NCI-H1417 treated with DMSO at 0.1 percent for 48 hours (cell line): ENCODE measurements at places on chromosomes 3 and 15.
A peak's percentile ranks its signal among the peaks of the same experiment; 100 is the strongest.

DNA sequence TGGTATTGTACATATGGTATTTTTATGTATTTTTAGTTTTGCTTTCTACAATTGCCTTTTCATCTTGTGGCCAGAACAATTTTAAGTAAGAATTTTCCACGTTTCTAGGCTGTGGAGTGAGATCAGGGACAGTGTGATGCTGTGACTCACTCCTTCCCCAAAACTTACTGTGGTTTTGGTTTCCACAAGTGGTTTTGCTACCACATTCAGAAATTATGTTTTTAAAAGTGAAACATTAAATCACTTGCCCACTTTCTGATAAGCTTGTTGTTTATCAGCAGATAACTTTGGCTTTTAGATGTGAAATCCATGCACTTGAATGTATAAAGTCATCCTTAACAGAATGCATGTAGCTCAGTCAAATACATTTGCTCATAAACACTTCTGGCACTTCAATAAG is 192.2 kb upstream of the THRB start:
- DNase-seq, result no peak

DNA sequence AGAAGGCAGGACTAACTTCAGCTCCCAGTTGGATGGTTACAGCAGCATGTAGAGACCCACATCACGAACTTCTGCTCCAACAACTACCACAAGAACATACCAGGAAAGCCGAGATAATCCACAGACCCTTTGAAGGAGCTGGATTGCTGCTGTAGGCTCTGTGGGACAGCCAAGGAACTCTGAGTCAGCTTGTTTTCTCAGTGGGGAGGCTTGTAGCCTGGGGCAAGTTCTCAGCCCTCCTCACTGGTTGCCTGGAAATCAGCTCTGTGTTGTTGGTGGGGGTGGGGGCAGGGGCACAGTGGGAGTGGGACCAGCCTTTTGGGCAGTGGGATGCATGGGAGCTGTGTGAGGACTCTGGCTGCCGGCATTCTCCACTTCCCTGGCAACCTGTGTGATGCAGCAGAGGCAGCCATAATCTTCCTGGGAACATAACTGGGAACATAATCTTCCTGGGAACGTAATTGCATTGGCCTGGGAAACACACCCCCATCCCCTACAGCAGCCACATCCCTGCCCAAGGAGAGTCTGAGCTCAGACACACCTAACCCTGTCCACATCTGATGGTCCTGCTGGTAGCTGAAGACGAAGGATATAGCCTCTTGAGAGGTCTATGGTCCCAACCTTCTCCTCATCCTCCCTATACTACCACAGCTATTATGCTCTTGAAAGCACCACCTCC is 153.1 kb downstream of the PEAK1 start:
- no peak for DNase-seq

GRCh38 chr15:83960192-83960829 is 275.3 kb upstream of the GOLGA6L4 start:
- DNase-seq, result no peak

DNA sequence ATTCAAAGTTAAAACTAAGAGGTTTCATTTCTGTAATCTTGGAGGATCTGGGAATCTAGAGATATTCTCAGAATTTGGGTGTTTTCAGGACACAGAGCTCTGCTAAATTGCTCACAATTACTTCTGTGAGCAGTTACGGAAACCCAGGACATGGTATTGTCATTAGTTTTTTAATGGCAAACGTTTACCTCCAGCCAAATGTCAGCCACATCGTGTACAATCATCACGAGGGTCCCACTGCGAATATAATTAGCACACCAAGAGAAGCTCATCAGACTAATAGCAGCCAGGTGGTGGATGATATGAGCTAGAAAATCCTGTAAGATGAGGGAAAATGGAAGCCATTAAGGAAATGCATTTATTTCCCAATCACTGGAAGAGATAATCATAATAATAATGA is 56.0 kb downstream of the CERS3 start:
- DNase-seq, result no peak

DNA sequence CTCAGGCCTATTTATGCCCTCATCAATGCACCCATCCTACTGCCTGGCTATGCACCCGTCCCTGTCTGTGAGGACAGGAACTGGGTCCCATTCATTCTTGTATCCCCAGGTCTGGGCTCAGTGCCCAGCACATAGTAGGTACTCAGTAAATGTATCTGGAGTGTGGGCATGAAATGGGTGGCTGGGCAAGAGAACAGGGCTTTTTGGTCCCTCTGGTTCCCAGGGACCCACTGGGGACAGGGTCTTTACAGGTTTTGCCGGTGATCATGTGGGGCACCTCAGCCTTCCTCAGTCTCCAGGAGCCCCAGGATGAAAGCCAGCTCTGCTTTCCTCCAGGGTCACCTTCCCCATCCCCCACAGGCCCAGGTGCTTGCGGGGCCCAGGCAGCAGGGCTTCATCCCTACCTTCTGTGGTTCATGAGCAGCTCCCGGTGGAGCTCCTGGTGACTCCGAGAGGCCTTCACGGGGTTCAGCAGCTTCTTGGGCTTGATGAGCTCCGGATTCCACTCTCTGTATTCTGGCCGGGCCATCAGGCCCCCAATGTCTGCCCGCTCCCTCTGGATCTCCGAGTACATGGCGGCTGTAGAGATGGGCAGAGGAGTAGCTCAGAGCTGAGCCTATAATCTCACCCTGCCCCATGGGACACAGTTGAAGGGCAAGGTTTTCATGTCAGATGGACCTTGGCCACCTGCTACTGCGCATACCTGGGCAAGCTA is 7.7 kb downstream of the FAM107A start:
- no peak for DNase-seq

GRCh38 chr3:23440416-23441294 is 237.5 kb downstream of the UBE2E2 start:
- no peak for DNase-seq

DNA sequence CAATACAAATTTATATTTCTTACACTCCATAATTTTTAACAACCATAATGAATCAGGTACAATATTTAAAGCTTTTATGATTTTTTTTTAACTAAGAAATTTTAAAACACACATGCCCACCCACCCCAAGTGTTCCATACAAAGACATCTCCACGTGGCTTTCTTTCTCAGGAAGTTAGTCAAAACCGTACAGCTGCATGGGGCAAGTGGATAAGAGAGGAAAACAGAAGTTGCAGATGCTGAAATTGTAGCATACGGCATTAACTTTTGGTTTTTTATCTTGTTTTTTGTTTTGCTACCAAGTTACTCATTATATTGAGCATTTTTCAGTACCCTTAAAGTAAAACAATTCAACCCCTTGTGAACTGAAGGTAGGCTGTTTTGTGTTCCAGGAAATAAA is 14.8 kb downstream of the GNB4 start:
- DNase-seq, result no peak

DNA sequence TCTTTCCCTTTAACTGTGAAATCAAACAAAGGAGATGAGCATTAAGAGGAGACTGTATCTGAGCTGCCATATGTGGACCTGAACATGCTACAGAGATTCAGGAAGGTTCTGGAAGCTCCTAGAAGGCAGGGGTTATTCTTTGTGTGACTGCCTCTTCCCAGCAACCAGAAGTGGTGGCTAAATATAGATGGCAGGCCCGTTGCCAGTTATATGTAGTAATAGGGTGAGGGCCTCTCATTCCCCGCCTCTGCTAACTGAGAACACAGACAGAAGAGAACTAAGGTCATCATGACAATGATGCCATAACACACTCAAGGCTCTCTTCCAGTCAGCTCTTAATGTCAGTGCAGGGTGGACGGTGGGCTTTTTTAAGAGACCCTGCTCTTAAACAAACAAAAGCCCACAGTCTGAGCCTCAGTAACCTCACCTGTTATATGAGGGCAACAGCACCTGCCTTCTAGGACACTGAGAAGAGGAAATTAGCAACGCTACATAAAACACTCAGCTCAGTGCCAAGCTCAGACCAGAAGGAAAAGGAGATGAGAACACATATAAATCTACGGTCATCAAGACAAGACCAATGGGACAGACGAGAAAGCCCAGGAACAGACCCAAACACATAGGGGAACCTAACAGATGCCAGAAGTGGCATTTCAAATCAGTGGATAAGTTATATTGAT is 22.3 kb downstream of the CFAP92 start:
- DNase-seq, result no peak

- no peak for DNase-seq
These were observed 429.3 kb downstream of the GRM7 start for GRCh38 chr3:7290077-7290825.

DNA sequence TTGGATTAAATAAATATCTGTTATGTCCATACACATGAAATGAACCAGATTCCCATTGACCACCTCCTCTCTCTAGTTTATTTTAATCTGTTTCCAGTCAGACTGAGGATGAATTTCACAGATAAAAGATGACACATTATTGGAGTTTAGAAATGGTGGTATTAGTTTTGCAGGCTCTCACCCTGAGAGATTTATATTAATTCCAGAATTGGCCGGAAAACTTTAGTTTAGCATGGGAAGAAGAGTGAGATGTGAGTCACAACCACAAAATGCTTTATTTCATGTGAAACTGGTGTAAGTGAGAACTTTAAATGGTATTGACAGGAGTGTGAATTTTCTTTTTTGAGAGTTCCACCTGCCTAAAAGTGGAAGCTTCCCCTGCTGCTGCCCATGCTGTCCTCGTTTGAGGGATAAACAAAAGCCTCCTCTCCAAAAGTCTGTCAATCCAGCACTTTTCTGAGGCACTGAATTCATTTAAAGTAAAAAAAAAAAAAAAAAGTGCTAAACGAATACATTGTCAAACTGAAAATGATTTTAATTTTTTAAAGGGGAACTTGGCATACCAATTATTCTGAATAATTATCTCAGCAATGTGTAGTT is 65.1 kb upstream of the EPHA3 start:
- no peak for DNase-seq

DNA sequence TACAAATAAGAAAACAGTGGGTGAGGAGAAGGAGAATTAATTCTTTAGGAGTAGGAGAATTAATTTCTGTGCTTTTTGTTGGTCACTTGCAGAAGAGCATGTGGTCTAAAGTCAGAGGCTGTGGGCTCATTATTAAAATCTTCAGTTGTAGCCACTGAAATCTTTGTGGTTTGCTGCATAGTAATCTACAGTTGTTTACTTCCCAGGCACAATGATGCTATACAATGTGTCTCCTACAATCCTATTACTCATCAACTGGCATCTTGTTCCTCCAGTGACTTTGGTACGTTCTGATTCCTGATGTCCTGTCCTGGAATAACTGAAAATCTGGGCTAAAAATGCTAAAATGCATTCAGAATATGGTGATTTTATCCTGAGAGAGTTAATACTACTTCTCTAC is 21.0 kb downstream of the IFT122 start:
- no peak for DNase-seq

DNA sequence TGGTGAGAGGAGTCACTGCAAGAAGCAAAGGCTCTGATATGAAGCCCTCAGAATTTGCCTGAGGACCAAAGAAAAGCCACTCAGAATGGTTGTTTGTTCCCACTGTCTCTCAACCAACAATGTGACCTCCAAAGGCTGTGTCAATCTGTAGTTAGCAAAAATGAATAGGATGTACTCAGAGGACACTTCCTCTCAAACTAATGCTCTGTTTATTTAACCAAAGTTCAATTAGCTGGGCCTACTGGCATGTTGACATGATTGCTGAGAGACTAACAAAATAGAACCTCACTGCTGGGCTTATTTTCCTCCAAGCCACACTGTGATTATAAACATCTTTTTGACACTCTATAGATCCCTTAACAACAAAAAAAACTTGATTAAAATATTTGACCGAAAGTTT is 522.5 kb downstream of the OCA2 start:
- DNase-seq, result no peak

- no peak for DNase-seq
These were observed 2.8 kb upstream of the SEMA3G start for GRCh38 chr3:52447512-52448355.

- DNase-seq, result no peak
These were observed 102.5 kb upstream of the FAM3D start for GRCh38 chr3:58769065-58769464.

GRCh38 chr3:50423543-50423942 is 64.2 kb upstream of the TMEM115 start:
- DNase-seq, result no peak

GRCh38 chr15:68045289-68046265 is 8.5 kb upstream of the PIAS1 start:
- DNase-seq, result no peak

DNA sequence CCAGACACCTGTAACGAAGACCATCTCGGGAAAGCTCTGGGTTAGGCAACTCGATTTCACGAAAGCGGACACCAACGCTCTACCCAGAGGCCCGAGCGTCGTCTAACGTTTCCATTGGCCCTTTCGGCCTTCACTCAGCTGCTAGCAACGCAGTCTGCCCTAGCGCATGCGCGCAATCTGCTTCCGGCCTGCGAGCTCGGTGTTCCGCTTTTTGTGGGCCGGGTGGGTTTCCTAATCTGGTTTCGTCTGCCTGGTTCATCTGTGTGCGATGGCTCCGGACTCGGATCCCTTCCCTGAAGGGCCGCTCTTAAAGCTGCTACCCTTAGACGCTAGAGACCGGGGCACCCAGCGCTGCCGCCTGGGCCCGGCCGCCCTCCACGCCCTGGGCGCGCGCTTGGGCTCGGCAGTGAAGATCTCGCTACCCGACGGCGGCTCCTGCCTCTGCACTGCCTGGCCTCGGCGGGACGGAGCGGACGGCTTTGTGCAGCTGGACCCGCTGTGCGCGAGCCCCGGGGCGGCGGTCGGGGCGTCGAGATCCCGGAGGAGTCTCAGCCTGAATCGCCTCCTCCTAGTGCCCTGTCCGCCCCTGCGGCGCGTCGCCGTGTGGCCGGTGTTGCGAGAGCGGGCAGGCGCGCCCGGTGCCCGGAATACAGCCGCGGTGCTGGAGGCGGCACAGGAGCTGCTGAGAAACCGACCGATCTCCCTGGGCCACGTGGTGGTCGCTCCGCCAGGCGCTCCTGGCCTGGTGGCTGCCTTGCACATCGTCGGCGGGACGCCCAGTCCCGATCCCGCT is 24.0 kb upstream of the GATM start:
- peak; percentile 80 for DNase-seq

DNA sequence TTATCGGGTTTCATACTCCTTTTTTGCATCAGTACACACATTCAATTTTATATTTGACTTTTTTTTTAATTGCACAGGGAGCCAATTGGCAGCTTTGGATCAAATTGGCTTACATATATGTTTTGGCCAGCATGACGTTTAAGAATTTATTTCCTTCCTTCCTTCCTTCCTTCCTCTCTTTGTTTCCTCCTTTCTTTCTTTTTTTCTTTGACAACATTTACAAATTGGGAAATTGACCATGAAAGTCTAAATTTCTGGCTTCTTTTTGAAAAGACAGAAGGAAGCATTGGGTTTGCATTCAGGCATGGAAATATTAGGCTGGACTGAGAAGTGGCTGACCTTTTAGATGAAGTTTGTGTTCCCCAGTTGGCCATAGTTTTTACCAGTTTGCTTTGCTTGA is 103.4 kb upstream of the IGSF10 start:
- DNase-seq, result no peak
